ENCODE measurements at places on chromosomes 4 and X.

- no peak for DNase-seq
These were observed 392.6 kb downstream of the IL1RAPL1 start for GRCh38 chrX:28979877-28980276.

DNA sequence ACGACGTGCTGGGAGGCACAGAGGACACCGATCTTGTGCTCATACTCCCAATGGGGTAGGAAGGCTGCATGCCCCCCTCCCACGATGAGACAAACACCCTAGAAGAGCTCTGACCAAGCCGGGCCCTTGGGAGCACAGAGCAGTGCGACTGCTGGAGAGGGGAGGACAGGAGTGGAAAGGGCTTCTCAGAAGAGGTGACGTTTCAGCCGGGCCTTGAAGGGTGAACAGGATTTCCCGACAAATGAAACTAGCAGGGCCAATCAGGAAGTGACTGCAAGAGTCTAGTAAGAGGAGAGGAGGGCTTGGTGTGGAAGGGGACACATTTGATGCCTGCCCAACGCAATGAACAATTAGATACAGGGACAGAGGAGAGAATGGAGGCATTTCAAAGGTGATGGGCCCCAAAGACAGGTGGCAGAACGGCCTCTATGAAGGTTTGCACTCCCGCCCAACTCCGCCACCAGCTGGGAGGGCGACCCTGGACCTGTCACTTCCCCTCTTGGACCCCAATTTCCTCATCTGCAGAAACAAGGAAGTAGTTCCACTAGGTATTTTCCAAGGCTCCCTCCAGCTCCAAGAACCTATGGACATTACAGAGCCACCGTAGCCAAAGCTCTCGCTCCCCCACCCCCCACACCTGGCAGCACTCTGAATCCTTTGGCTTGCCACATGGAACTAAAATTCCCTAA, 3.9 kb downstream of the HCFC1 start:
- DNase-seq: no peak

DNA sequence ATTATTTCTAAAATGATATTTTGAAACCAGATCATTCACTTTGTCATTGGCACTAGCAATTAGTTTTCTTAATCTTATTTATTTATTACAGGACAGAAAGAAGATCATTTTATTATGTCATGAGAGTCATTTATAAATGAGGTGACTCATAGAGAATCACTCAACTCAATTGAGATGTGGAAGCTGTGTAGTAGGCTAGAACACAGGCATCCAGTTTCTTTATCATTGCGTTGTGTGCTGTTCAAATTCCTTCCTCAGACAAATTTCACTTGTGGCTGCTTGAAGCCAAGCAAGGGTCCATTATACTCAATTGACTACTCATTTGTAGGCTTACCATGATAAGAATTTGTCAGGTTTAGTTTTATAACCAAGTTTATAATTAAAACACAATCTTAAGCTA, 87.6 kb downstream of the MRPL1 start:
- DNase-seq: no peak

DNA sequence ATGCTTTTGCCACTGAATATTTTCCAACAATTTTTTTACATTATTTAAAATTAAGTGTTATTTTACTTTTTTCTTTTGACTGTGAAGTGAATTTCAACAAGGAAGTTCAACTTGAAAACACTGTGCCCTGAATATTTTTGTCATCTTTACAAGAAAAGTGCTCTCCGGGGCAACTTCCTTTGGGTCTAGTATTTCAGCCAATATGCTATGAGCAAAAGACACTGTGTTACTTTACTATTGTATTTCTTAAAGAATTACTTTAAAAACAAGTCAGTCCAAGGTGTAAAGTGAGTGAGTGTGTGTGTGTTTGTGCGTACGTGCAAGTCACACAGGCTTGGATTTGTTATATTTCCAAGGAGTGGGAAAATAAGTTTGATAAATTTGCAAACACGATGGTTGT, 7.6 kb upstream of the USP53 start:
- no peak for DNase-seq

GRCh38 chrX:140933016-140933415, 69.4 kb upstream of the SPANXB1 start:
- DNase-seq: no peak

DNA sequence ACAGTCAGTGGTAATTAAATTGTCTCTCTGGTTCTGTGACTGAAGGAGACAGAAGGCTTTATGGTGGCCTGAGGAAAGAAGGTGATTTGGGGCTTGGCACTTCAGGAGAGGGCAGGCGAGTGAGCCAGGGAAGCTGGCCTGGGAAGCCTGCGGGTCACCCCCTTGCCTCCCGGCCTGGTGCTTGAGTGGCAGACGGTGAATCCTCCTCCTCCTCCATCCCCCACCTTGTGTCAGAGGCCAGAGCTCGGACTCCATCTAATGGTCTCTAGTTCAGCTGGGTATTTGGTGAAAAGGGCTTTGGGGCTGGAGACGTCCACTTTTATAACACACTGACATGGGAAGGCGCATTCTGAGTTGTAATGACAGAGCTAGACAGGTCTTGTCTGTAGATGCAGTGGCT, 8.7 kb downstream of the TMEM187 start:
- no peak for DNase-seq

GRCh38 chr4:85672959-85673358, 198.0 kb downstream of the ARHGAP24 start:
- DNase-seq: no peak

GRCh38 chr4:101649790-101650515, 140.6 kb upstream of the BANK1 start:
- DNase-seq: no peak

DNA sequence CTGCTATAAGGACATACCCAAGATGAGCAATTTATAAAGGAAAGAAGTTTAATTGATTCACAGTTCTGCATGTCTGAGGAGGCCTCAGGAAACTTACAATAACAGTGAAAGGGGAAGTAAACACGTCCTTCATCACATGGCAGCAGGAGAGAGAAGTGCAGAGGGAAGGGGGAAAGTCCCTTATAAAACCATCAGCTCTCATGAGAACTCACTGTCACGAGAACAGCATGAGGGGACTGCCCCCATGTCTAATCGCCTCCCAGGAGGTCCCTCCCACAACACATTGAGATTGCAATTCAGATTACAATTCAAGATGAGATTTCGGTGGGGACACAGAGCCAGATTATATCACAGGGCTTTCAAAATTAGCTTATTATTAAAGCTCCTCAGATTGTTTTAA, 209.5 kb upstream of the PPP3CA start:
- DNase-seq: no peak

GRCh38 chr4:163233321-163233720, 66.6 kb upstream of the NAF1 start:
- DNase-seq: no peak

DNA sequence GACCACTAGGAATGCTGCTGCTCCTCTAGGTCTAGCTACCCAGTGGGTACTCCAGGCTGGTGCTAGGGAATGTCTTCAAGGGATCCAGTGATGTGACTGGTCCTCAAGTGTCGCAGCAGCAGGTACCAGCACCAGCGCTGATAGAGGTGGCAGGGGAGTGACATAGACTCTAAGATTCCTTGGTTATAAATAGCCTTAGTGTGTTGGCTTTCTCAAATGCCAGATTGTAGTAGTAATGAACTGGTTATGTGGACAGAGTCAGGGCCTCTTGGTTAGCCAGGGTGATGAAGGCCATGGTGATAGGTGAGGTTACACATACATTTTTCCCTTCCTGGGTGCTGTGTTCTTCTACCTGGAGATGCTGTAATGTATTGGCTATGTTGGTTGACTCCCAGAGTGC, 38.3 kb downstream of the DCLK2 start:
- DNase-seq: no peak

- DNase-seq: no peak
These were observed 390.3 kb downstream of the SPRY1 start for GRCh38 chr4:123786920-123787319.

DNA sequence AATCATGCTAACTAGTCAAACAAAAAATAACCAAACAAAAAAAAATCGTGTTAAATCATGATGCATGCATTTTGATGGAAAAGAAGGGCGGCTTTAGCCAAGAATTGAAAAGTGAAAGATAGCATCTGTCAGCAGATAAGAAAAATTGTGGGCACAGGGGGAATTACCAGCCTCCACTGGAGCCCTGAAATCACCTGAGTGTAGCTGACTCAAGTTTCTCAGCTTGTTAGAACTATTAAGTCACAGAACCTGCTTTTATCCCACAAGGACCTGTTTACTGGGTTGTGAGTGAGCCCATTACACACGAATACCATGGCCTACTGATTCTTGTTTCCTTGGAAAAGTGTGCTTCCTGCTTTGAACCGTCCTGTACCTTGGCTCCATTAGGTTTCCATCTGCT, 85.2 kb downstream of the COX18 start:
- no peak for DNase-seq

- no peak for DNase-seq
These were observed 155.2 kb downstream of the ZNF330 start for GRCh38 chr4:141375855-141376254.

GRCh38 chr4:81071013-81071412, 40.5 kb downstream of the BMP3 start:
- no peak for DNase-seq

GRCh38 chr4:90061881-90062280, 65.3 kb upstream of the CCSER1 start:
- no peak for DNase-seq

- no peak for DNase-seq
These were observed 66.4 kb upstream of the MAOA start for GRCh38 chrX:43589735-43590134.

- DNase-seq: peak; percentile 26
These were observed 923 bp upstream of the CPEB2 start for GRCh38 chr4:15001248-15001868.

- DNase-seq: peak; percentile 80
These were observed at the start of gene SLC35A2 for GRCh38 chrX:48911412-48912182. Gene SLC35A2 (minus strand): TSS chrX:48911646. CDS start chrX:48911636, 10 bp downstream.

GRCh38 chrX:13837290-13837745, 20.4 kb upstream of the GPM6B start:
- DNase-seq: no peak

DNA sequence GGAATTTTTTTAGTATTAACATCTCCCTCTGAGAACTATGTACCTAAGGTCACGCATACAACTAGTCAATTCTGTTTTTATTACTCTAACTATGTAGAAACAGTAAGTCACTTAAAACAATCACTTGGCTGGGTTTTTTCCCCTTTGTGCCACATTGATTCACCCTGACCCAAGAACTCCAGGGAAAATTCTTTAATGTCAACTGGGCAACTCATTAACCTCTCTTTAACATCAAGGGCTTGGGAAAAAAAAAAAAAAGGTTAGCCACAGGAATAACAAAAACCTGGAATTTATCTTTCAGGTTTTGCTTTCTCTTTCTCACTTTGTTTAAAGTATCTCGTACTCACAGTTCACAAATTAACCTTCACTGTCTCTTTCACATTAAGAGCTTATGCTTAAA, 8.1 kb downstream of the RPL9 start:
- DNase-seq: no peak

GRCh38 chr4:108034565-108034964, 44.9 kb downstream of the HADH start:
- DNase-seq: no peak

- DNase-seq: no peak
These were observed 4.6 kb upstream of the KANTR start for GRCh38 chrX:53089224-53089842.

- no peak for DNase-seq
These were observed 21.5 kb downstream of the SORCS2 start for GRCh38 chr4:7213807-7214206.

DNA sequence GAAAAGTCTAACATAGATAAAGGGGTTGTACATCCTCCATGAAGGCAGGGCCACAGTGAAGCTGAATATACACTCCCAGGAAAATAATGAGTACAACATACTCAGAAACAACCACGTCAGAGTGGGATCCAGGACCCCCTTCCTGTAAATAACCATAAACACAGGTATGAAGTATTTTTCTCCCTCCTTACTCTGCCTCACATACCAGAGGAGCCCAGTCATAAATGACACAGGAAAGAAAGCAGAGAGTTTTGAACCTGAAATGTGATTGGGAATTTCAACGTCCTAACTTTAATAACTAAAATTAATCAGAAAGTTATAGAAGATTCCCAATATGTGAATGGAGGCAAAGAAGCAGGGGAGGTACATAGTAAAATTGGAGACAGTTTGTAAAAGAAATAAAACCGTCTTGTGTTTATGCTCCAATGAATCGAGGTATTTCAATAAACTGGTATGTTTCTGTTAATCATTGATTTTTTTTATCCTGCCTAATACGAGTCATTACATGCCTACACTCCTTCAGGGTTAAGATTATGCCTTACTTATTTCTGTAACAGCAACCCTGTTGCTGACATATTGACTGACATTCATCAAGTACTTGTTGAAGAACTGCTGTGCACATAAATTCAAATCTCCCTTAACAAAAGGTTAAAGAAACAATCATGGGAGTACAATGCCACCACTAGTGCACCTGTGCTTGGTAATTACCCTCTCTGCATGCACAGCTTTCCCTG, 431.3 kb downstream of the KCNIP4 start:
- DNase-seq: no peak

DNA sequence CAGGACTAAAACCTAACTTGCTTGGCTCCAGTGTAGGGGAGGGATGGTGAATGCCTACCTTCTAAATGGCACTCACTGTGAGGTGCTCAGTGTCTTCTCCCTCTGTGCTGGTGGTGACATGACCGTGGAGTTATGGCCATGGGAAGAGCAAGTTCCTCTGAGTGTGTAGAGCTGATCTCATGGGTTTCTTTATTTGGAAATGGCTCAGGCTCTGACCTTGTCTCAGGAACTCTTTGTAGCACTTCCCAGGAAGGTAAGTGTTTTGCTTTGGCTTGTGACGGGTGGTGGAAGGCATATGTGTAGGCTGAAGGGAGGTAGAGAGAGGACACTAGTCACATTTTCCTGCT, 6.4 kb downstream of the MSN start:
- DNase-seq: no peak

GRCh38 chr4:84491481-84491880, 7.6 kb downstream of the NKX6-1 start:
- no peak for DNase-seq

DNA sequence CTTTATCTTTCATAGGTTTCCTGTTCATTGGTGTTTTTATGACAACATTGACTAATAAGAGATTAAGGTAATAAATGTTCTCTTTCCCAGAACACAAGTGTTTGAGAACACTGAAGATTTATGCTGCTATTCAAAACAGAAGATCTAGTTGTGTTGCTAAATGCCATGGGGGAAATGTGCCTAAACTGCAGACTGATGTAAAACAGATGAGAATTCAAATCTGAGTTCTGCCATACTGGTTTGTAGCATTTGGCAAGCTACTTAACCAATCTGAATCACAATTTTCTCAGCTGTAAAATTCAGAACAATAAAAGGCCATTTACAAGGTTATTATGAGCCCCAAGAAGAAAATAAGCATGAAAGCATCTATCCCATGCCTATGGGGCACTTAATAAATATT, 2.3 kb downstream of the SLC10A6 start:
- DNase-seq: no peak

Measured in stimulated activated CD8-positive, alpha-beta memory T cell treated with anti-CD3 and anti-CD28 coated beads, Interleukin-15, amount 100 ng/mL, for 48 hours (primary cell).